Posterior vena cava (tissue), 2 donors: ENCODE measurements at places on chromosomes 6 and 20. TPM values are rescaled to one million over a fixed set of nuclear protein-coding genes. Genes with fewer than 3 reads are reported as not detected.

DNA sequence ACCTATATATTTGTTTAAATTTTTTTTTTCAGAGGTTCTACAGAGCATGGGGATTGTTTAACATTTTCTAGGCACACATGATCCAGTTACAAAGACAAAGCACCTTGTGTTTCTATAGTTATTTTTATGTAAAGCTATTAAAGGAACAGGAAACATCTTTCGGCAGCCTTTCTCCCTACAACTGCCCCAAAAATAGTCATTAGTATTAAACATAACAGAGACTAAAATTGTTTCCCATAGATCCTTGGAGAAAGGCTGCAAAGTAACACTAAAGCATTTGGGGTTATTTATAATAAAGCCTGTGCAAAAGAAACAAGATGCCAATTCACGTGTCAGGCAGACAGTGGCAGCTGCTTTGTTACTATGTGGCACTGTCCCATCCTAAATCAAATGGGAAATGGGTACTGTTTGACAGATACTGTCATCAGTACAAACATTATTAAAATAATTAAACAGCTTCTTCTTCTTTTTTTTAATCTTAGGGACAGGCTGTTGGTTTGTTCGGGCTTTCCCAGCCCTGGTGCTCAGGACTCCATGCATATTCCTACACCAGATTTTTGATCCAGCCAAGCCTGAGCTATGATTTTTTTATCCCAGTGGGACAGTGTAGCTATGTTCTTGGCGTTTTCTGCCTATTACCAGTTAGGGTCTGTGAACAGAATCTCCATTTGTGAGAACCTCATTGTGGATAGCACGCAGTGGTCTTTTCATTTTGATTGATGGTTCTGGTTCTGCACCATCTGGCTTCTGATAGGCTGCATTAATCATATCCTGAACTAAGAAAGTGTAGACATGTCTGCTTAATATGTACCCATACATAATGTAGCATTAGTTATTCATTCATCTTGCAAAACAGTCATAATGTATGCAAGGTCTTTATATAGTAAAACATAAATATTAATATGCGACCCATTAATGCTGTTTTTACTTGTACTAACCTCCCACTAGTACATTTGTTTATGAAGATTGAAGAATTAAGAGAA is 460.4 kb upstream of the SOX4 start:
- DNase-seq: no peak

DNA sequence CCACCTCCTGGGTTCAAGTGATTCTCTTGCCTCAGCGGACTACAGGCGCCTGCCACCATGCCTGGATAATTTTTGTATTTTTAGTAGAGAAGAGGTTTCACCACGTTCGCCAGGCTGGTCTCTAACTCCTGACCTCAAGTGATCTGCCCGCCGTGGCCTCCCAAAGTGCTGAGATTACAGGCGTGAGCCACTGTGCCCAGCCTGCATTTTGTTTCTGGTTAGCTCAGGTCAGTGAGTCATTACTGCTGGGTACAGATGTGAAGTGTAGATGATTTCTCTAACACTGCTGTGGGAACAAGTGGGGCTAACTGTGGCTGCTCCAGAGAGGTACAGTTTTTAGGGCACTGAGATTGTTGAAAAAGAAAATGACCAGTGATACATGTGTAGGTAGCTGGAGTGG is 188.6 kb downstream of the PRL start:
- no peak for DNase-seq

GRCh38 chr6:14547284-14547998 is 429.9 kb downstream of the CD83 start:
- DNase-seq: no peak

- no peak for DNase-seq
These were observed 468.2 kb downstream of the PKHD1 start for GRCh38 chr6:51619042-51619799.

CCNC gene
- total RNA-seq: 32.3 TPM
